ENCODE measurements at places on chromosomes 3 and 15.
A peak's percentile ranks its signal among the peaks of the same experiment; 100 is the strongest.

- no peak for DNase-seq
These were observed 94.2 kb downstream of the ADAMTS17 start for GRCh38 chr15:100247228-100248225.

DNA sequence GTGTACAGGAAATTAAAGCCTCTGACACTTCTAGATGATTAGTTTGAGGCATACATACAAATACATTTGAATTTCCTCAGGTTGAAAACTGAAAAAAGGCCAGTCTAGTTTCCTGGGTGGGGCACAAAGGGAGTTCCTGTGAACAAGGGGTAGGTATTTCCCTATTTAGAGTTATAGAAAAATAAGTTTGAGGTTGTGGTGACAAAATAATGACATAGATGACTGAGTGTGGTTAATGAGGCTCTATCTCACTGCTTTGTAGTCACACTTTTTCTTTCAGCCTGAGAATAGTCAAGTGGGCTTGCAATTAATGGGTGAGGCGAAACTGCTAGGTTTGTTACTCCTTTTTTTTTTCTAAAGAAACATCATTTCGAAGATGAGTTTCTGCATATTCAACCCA, 4.3 kb downstream of the SLCO3A1 start:
- DNase-seq: no peak

- DNase-seq: no peak
These were observed 37.8 kb downstream of the AP3S2 start for GRCh38 chr15:89855948-89856347.

GRCh38 chr3:191263365-191263764, 64.3 kb downstream of the OSTN start:
- no peak for DNase-seq

DNA sequence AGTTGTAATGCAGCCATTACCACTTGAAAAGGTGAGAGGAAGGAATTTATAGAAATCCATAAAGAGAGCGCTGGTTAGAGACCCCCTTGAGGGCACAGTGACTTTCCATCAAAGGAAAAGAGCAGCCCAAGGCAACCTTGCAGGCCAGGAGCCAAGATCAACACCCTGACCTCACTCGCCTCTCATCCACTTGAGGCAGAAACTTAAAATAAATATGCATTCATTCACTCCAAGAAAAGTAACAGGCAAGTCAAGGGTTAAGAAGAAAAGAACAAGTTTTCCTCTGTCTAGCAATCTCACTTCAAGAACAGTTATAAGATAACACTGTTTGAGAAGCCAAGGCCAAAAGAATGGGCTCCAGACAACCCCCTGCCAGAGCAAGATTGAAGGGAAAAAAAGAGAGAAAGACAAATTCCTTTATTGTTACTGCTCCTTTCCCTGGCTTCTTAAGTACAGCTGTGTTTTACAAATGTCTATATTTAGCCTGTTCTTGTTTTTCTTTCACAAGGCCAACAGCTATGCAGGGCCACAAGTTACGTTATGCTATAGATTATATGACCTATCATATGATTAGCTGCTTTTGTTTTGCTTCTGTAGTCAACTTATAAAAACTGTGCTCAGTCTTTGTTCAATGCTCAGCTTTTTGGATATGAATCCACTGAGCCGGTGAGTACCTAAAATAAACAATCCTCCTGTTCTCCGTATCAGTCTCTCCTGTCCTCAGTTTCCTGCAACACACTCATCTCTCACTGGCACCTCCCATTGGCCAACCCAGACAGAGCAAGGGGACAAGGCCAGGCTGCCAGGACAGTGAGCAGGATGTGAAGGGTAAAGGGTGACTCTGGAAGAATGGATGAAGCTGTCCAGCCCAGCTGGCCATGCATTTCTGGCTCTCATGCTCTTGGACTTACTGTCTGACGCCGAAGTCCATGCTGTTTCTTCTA, 15.8 kb upstream of the SSUH2 start:
- DNase-seq: no peak

DNA sequence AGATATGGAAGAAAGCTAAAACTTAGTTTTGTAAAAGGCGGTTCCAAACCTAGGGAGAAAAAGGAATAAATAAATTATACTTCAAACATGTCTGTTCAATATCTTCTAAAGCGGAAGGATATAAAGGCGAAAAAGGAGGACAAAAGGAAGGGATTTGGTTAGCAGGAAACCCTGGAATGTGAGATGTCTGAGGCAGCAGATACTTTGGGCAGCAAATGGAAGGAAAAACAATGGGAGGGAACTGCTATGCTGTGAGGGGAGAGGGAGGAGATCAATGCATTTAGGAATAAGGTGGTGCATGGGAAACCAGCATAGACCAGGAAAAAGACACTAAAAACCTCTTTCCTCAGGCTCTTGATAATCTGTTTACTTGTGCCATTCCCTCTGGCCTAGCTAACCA, 120.8 kb downstream of the DNAH12 start:
- DNase-seq: no peak

- DNase-seq: no peak
These were observed 14.8 kb upstream of the INSYN1 start for GRCh38 chr15:73767806-73768501.

DNA sequence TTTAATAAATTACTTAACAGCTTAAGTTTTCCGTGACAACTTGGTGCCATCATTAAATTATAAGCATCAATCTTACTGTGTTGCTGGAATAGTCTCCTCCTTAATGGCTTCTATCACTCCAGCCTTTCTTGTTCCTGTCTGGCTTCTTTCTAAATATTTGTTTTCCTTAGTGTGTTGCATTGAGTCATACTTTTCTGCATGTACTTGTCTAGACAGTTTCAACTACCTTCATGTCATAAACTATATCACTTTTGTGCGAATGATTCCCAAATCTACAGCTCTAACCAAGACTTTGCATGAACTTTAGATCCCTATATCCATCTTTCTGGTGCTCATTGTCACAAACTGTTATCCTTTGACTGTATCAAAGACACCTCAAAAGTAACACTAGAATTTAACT, 78.4 kb downstream of the AKAP13 start:
- DNase-seq: no peak

DNA sequence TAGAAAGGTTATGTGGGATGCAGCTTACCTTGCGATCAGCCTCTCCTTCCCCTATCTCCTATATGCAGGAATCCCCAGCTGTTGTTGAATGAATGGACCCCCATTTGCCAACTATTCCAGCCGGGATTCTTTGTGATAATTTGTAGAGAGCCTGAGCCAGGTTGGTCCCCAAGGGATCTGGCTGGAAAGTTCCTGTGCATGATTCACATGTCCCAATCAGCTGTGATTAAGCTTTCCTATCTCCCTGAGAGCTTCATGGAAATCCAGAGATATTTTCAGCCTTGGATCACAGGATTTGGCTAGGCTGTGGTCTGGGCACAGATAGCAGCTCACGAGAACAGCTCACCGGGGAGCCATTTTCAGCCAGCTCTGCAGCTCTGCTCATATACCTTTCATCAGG, 76.7 kb downstream of the ARNT2 start:
- no peak for DNase-seq

GRCh38 chr15:74235962-74236361, at the start of gene CCDC33:
Gene CCDC33, plus strand, starts transcription at chr15:74236326. Its CDS starts 394 bp downstream, at chr15:74236720.
- no peak for DNase-seq

- DNase-seq: no peak
These were observed 53.6 kb upstream of the AP4E1 start for GRCh38 chr15:50854601-50855490.

DNA sequence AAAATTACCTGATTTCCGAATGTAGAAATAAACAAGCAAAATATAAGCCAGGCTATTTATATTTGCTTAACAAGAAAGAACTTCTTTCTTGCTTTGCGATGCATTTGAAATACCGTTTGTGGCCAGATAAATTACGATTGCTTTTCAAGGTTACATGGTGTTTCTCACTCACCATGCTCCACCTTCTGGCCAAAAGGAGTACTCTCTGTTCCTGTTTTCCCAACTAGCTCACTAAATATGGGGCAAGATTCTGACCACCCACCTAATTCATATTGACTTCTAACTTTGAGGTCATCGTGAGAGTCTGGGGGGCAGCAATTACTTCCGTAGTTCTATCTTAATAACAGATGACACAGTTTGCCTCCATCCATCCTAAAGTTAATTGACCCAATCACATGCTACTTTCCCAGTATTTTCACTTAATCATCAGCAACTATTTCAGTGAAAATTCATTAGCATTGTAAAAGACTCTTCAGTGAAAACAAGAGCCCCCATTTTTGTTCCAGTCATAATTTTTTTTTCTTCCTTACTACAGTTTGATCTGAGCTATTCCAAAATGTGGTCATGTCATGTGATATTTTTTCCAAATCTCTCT, 25.9 kb downstream of the ACP3 start:
- peak; percentile 52 for DNase-seq

- DNase-seq: no peak
These were observed 328.3 kb downstream of the MFSD1 start for GRCh38 chr3:159130108-159130507.

DNA sequence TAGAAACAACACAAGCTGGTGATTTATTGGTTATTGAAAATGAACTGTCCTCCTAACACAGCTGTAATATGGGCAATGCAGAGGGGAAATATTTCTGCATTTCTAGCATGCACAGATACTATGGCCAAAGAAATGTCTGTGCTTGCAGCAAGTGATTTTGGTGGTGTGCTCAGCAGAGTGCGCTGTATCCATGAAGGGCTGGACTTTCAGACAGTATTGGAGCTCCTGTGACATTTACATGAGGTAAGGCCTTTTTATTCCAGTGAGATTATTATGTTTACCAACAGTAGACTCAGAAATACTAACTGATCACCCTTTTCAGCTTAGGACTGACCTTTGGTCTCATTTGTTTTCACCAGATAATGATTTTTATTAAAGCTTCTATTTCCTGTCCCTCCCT, 1302.6 kb upstream of the EPHA6 start:
- no peak for DNase-seq

GRCh38 chr15:74229686-74230085, 6.4 kb upstream of the CCDC33 start:
- DNase-seq: no peak

DNA sequence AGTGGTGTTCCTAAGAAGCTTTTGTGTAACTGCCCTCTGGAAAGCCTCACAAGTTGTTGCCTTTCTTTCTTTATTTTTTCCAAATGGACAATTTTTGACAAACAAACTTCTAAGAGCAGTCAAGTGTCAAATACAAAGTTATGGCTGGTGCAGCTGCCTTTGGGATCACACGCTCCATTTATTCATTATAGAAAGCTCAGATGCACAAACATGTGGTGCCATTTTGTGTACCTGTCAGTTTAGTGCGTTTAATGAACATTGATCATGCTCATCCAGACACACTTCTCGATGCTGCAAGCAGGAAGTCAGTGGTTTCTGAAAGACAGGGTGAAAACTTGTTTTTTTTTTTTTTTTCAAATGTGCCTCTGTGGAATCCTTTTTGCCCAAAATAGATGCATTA, 324.5 kb downstream of the CNTN4 start:
- no peak for DNase-seq

- no peak for DNase-seq
These were observed 63.8 kb downstream of the NCEH1 start for GRCh38 chr3:172647080-172647479.

DNA sequence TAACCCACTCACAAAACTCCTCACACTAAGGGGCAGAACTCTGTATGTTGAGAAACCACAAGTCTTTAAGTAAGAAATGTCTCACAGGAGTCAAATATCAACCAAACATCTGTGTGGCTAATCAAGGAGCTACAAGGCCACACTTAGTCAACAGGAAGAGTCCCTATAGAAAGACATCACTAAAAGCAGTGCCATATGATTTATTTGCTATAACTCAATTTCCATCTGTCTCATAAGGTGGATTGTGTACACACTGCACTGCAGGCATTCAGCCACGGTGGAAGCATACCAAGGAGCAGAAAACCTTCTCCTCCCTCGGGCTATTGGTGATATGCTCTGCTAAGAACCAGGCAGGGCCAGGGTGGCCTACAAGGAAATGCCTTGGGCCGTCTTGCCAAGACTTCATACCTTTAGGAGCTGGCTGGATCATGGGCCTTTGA, 197.6 kb upstream of the CFAP20DC start:
- DNase-seq: no peak

DNA sequence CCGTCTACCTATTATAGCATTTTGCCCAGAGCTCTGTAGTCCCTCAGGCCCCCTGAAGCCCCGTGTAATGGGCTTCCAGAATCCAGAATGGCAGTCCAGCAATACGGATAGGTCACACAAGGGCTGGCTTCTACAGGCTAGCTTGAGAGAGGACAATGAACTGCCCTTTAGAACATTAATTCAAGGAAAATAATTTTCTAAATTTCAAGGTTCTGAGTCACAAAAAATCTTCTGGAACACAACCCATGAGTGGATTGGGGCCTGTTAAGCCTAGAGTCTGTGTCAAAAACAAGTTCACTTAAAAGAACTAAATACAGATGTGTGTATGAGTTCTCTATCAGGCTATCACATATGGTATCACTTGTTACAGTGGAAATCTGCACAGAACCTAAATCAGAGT, 28.8 kb downstream of the DCP1A start:
- no peak for DNase-seq

GRCh38 chr3:120174811-120175539, 80.7 kb upstream of the GSK3B start:
- no peak for DNase-seq

GRCh38 chr15:50067254-50067653, 51.8 kb downstream of the ATP8B4 start:
- DNase-seq: no peak

- DNase-seq: peak; percentile 81
These were observed 25.7 kb downstream of the FAM3D start for GRCh38 chr3:58640700-58641372.

GRCh38 chr15:41550066-41550775, 6.2 kb upstream of the RPAP1 start:
- no peak for DNase-seq

DNA sequence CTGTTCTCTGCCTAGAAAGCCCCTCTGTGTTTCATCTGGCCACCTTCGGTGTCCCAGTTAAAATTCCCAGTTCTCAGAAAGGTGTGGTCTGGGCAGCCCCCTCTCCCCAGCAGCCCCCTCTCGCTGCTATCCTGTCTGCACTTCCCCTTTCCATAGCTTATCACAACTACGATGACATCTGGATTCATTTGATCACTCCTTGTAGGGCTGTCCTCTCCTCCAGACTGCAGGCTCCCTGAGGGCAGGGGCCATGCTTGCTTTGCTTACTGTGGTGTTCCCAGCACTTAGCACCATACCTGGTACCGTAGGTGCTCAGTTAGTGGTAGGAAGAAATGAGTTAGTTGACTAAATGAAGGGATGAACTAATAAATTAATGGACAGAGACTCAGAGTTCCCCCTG, 26.3 kb upstream of the GOLGA6C start:
- DNase-seq: no peak
